ENCODE measurements at places on chromosomes 3 and 15.

DNA sequence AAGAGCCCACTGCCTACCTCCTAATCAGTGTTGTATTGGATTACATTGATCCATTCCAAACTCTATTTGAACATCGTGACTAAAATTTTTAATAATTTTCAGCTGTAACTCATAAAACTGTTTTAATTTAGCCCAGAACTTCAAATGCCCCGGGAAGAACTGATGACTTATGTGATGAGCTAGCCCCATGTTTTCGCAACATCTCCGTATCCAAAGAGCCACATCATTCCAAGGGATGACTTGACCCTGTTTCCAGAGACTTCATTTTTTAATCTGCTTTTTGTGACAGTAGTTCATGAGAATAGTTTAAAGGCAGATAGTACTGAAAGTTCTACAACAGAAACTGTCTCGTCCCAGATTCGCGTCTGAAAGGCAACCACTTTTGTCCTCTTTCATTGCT, 97.4 kb downstream of the STAC start:
- DNase-seq: no peak

DNA sequence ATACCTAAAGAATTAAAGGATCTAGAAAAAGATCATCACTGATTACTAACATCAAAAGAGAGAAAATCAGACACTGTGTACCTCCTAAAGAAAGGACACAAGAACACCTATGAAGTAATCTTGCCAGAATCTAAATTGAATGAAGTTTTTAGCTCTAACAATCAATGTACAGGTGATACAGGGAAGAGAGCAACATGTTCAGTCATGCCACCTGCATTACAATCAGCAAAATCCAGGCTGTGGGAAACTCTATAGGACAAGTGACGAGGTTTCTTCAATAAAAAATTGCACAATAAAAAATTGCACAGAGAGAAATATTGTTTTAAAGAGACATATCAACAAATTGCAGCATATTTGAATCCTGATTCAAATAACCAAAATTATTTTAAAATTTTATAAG, 93.3 kb downstream of the SEMA5B start:
- no peak for DNase-seq

DNA sequence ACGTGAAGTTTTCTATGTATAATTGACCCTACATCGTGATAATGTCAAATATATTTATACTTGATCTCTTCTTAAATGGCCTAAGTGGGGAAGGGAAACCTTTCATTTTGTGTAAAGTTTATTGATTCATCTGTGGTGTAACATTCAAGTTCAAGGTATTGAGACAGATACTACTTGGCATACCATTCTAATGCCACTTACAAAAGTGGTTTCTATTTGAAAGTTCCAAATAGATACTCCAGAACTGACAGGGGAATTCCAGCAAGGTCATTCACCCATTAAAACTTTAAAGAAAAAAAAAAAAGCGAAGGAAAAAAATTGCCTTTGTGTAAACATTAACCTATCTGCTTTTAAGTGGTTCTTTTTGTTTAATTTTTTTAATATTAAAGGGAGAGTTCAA, 45.3 kb upstream of the MAP3K13 start:
- DNase-seq: no peak

DNA sequence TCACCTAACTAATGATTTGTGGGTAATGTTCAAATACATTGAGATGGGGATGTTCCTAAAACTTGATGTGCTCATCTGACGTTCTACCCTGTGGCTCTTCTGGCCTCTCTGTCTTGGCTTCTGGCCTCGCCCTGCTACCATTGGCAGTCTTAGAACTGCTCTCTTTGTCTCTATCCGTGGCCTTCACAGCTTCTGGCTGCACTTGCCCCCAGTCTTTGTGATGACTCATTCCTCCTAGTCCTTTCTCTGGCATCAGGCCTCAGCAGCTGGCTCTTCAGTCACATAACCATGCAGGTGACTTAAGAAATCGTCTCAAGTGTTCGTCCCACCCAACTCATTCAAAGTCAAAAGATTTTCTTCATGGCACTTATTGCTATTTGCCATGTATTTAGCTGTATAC, 188.1 kb downstream of the BBX start:
- no peak for DNase-seq

GRCh38 chr3:29605845-29606244, 325.0 kb downstream of the RBMS3 start:
- DNase-seq: no peak

DNA sequence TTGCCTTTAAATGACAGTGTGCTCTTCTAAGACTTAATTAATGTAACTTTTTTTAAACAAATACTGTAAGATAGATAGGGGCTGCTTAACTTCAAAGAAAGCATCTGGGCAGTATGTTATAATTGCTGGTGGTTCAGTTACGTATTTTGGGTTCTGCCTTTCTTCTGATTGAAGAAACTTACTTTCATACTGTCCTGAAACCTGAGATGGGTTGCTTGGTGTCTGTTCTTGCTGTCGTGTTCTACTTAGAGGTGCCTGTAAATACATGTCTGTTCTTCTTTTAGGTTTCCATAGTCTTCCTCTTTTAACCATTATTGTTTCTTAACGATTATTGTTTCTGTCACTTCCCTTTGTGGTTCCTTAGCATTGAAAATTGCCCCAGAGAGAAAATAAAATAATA, 297.7 kb upstream of the CHRM5 start:
- DNase-seq: no peak

DNA sequence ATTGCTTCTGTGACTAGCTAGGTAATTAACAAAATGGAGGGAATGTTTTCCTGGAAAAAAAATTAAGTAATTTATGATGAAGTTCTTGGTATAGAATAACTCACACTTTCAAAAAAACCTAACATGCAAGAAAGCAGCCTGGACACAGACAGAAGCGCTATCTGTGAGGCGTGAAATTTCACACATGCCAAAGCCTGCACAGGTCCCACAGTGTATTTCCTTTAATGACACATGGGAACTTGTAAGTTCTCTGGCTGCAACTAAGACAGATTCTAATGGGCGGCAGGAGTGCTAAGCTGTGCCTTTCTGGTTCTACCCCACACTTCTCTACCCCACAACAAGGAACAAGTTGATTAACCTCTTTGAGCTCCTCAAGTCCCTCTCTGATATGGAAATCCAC, 84.9 kb upstream of the NEO1 start:
- no peak for DNase-seq

DNA sequence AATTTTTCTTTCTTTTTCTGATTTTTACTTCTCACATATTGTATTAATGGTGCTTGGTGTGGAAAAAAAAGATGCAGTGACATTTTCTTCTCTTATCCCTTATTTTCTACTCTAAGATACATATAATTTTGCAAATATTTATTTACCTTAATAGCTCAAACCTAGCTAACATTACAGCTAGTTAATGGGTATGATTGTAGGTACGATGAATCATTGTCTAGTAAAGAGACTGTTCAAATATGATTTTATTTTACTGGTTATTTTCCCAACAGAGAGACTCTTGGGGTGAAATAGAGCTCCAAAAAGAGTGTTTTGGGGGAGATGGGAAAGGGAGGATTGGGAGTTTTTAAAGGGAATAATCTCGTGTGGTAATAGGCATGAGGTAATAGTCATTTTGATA, 206.0 kb downstream of the RBMS3 start:
- no peak for DNase-seq

DNA sequence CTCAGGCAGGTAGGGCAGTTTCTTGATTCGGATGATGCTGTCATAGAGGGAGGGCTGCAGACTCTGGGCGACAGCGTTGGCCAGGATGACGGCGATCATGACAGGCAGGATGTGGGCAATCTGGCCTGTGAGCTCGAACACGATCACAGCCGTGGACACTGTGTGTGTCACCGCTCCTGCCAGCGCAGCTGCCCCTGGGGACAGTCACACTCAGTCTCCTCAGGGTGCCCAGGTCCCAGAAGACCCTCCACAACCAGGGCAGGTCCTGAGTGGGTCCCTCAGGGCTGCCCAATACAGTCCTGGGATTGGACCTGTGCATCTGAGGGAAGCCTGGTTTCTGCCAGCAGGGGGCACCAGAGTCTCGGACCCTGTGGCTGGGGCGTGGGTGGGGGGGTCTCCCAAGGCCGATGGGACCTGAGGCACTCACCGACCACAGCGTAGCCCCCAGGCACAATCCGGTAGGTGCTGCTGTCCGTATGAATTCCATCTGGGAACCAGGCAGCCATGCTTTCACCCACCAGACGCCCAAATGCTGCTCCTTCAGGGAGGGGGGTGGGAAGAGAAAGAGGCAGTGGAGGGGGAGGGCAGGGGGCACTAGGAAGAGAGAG, 7.2 kb downstream of the CLCN2 start:
- DNase-seq: peak; percentile 58

DNA sequence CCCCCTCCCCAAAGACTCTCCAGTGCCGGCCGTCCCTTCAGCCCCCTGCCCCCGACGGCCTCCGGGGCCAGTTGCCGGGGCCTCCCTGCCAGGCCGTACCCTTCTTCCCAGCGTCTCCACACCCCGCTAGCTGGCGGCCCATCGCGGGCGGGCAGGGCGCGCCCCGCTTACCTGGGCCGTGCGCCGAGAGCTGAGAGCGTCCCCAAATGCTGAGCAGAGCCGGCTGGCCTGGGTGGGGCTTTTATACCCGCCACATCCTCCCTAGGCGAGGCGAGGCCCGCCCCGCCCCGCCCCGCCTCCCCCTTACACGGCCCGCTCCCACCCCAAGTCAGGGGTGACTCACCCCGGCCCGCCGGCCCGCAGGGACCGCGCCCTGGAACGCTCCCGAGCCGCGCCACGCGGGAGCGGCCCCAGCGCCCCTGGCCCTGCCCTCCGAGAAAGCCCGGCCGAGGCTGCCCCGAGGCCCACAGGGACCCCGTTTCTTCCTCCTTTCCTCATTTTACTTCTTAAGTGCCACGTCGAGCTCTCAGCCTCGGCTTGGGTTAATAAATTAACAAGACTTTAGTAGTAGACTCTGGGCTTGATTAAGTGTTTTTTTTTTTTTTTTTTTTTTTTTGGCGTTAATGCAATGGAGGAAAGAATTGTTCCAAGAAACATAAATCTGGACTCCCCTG, at the start of gene ANXA2:
Gene ANXA2 (minus strand): TSS at position 215 of the 674 bp plus-strand sequence. CDS start 11,911 bp downstream, outside the sequence.
- peak; percentile 82 for DNase-seq

DNA sequence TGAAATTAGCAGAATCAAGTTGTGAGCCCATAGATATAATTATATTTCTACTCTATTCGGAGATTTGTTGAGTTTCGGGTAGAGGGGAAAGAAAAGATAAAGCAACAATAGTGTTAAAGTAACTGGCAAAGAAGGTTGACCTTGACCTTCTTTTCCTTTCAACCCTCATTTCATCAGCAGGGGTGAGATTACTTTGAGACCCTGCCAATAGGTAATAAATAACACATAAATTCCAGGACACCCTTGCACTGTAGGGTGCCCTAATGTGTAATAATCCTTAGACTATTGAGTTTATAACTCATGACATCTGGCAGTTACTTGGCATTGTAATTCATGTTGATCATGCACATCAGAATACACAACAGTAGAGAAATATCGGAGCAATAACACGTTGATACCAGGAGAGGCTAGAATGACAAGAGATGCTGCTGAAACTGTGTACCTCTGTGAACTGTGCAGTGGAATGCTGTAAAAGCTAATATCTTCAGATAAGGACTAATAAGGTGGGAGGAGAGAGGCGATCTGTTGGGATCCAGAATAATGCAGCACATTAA, 426.7 kb downstream of the ROBO2 start:
- DNase-seq: no peak

GRCh38 chr15:68537097-68537496, 41.7 kb upstream of the CORO2B start:
- no peak for DNase-seq

GRCh38 chr3:153330901-153331300, 168.9 kb downstream of the RAP2B start:
- no peak for DNase-seq

DNA sequence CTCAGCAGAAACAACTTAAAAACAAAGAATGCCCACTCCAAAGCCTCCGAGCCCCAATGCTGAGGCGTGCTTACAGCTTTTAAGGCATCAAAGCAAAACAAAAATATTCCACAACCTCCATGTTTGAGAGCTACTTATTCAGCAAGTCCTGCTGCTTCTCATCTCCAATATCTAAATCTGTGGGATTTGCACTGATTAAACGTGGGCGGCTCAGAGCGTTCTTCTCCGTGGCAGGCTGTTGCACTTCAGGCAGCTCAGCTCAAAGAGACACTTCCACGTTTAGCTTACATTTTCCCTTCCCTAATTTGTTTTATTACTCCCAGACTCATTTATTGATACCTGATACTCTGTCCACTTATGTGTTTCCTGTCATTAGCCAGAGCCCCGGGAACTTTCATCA, 282.6 kb upstream of the MCTP2 start:
- no peak for DNase-seq

- no peak for DNase-seq
Measured at GRCh38 chr3:175274056-175274455, 414.9 kb downstream of the NAALADL2 start.

DNA sequence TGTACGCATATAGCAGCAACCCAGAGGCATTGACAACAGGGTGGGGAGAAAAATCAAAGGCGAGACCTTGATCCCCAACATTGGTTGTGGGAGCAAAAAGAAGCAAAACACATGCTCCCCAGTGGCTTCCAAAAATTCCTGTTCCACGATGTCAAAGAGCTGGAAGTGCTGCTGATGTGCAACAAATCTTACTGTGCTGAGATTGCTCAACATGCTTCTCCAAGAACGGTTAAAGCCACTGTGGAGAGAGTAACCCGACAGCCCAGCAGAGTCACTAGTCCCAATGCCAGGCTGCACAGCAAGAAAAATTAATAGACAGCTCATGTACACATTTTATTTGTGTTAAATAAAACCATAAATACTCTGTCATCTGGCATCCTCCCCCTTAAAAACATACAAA, 179.9 kb upstream of the PFN2 start:
- no peak for DNase-seq

DNA sequence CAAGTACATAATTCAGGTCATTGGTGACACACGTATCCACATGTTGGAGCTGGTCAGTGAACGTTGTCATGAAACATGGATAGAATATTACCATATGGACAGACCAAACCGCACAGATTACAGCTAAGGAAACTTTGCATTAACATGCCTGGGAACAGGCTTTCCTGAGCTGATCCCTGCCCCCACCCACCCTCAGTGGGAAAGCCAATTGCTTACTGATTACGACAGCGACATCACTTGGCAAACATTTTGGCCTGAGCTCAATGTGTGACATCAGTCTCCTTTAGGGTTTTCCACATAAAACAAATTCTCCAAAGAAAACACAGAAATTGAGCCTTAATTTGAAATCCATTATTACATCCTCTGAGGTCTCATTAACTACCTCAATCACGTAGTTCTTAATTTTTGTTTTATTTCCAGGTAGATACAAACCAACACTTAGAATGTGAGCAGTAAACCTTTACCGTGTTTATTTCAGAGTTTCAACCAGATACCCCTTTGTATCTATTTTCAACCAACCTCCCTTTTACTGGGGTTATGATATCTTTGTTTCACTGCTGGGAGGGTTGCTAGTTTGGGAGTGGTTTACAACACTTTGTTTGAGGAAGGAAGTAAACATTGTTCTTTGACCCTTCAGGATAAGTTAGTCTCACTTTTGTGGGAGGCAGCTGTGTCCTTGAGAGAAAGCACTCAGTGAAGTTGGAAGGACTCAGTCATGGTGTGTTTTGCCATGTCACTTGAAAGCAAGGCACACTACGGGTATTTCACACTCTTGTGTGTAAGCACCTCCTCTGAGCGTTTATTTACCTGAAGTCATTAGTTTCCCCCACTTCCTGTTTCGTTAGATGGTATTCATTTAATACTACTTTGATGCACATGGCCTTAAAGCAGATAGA, 103.1 kb downstream of the CMSS1 start:
- no peak for DNase-seq
